ENCODE measurements at places on chromosomes 5 and 9. TPM values are rescaled to one million over a fixed set of nuclear protein-coding genes. Genes with fewer than 3 reads are reported as not detected.
A peak's percentile ranks its signal among the peaks of the same experiment; 100 is the strongest.

GRCh38 chr5:115962239-115962564, at the start of gene LVRN:
TSS of gene LVRN (plus strand) at chr5:115962475. CDS start at chr5:115962618, 143 bp downstream.
- no peak for DNase-seq

Gene FYB1
- total RNA-seq = 16.9 TPM

DNA sequence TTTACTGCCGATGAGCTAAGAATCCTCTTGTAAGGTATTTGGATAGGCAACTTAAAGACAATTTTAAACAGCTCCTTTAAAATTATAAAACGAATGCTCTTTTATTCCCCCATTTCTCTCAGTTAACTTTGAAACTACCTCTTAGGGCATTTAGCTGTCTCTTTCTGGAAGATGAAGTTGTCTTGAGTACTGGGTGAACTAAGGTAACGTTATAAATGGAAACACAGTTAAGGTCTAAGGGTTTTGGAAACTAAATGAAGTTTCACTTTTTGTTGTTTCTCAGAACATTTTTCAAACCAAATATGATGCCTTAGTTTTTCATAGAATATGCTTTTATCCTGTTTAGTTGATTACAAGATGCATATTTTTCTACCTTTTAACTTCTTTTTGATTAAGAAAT, 6.8 kb downstream of the UBE2R2 start:
- DNase-seq = no peak

- DNase-seq = no peak
These were observed 185.5 kb upstream of the OTULINL start for GRCh38 chr5:14396066-14396465.

Gene GNA14
- 2.0 TPM for total RNA-seq

DNA sequence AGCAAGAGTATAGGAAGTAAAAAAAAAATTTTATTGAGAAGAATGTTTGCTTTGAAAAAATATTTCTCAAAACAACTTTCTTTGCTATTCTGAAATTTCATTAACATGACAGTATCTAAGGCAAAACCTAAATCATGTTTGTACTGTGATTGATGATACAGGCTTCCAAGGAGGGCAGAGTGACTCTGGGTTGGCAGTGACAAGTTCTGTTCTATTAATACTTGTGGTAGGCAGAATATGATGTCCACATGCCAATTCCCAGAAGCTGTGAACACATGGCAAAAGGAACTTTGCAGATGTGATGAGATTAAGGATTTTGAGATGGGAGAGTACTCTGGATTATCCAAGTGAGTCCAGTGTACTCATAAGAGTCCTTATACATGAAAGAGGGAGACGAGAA, 16.6 kb downstream of the CCDC125 start:
- DNase-seq = no peak

DNA sequence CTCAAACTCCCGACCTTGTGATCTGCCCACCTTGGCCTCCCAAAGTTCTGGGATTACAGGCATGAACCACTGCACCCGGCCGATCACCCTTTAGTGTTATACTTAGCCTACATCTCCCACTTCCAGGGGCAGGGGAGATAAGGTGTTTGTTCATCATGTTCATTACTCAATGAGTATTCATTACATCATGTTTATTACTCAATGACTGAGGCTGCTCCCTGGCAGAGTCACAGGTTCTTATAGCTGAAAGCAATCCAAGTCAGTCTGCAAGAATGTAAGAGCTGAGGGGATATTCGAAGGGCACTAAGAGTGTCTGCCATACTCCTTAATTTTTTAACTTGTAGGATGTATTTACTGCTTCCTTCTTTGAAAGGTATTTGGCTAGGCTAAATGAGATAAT, 214.2 kb downstream of the SPATA31D1 start:
- no peak for DNase-seq

Gene TRPM3
- total RNA-seq = 0.56 TPM

Gene PURA
- total RNA-seq = 17.2 TPM

GRCh38 chr5:179060116-179061008, at the start of gene ZNF354C:
TSS of gene ZNF354C (plus strand) at chr5:179060373. CDS start at chr5:179062069, 1,696 bp downstream.
- DNase-seq = peak; percentile 84

Gene CTXN3
- not detected for total RNA-seq

GRCh38 chr5:64861281-64861680, 92.6 kb downstream of the CWC27 start:
- DNase-seq = no peak

DNA sequence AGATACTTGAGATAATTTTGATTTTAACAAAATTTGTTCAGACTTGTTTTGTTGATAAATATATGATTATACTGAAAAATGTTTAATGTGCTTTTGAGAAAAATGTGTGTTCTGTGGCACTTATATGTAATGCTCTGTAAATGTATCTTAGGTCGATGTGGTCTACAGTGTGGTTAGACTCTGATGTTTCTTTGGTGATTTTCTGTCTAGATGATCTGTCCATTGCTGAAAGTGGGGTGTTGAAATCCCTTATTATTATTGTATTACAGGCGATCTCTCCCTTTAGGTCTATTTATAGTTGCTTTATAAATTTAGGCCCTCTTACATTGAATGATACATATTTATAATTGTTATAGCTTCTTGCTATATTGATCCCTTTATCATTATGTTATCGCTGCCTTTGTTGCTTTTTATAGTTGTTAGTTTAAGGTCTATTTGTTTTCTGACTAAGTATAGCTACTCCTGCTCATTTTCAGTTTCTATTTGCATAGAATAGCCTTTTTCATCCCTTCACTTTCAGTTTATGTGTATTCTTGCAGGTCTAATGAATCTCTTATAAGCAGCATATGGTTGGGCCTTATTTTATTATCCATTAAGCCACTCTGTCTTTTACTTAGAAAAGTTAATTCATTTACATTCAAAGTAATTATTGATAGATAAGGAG, 124.3 kb downstream of the MRPS30 start:
- no peak for DNase-seq

DNA sequence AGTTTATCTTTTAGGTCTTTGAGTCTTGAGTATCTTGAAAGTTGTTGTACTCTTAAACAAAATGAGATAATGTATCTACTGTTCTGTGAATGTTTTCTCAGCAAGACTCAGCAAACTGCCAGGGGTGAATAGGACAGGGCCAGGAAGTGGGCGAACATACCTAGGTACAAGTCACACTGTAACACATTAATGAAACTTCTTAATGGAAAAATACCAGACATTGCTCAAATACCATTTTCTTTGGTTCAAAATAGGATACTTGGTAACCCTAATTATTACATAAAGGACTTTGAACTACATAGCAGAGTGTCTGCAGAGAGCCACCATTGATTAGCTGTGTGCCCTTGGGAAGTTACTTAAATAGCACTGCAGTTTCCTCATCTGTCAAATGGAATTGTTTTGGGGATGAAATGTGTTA, 197.5 kb downstream of the ARHGEF28 start:
- no peak for DNase-seq

- DNase-seq = no peak
These were observed 62.1 kb upstream of the NUDT12 start for GRCh38 chr5:103624675-103625074.

Gene CAVIN4
- total RNA-seq = not detected

DNA sequence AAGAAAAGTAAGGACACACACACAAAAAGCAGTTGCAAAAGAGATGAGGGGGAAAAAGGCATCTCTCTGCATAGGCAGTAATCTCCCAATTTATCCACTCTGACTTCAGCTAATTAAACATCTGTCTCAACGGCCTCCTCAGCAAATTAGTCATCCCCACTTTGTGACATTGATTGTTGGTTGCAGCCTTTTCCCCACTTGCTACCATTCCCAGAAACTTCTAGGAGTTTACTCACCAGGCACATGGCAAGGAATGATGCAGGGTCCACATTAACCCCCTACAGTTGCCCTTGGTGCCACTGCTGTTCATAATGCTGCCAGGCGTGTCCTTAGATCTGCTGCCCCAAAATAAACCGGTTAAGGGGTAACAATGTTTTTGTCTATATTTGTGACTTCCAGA, 174.6 kb downstream of the MAPKAP1 start:
- no peak for DNase-seq

Gene CDO1
- 8.7 TPM for total RNA-seq

- DNase-seq = no peak
These were observed 131.4 kb downstream of the CD180 start for GRCh38 chr5:67065237-67065636.

Gene PRKAA1
- 24.7 TPM for total RNA-seq

DNA sequence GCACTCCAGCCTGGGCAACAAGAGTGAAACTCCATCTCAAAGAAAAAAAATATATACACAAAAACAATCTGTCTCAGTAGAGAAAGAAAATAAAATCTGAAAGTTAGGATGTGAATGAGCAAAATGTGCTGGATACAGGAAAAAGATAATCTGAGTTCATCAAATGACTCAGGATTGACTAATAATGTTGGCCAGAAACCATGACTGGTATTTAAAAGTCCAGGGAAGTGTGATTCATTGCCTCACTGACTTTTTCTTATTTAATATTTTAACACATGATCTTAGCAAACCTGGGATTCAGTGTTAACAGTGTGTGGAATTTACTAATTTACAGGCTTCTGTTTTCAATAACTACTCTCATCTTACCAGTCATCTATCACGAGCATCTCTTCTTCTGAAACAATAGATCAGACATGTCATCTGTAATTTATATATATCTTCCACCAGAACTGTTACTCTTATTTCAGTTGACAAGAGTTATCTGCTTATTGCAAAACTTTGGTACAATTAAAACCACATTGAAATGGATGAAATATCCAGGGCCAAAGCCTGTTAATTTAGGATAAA, 256.7 kb downstream of the CDH12 start:
- DNase-seq = no peak

Gene CA9
- total RNA-seq = 11.9 TPM

DNA sequence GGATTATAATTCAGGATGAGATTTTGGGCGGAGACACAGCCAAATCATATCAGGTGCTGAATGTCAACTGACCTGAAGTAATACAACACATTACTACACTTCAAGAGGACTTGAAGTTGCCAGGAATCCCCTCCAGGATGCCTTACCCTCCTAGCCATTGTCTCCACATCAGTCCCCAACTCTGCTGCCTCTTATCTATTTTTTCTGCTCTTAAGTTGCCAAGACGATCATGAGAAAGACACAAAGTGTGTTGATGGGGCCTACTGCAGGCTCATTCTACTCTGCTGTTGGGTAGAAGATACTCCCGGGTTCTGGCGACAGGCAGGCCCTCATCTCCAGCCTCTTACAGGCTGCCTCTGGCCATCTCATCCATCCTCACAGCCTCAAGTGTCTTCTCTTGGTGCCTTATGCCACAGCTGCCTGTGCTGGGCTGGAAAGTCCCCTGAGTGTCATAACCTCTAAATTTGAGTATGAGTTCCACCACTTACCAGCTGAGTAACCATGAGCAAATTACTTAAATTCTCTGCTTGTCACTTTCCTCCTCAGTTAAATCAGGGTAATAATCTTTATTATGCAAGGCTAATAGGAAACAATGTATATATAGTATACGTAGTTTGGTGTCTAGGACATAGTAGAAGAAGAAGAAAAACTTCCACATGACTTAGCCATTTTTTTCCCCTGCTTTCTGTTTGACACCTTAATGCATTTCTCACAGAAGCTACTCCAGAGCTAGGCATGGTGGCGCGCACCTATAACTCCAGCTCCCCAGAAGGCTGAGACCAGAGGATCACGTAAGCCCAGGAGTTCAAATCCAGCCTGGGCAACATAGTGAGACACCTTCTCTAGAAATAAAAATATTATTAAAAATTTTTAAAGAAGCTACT, 73.0 kb upstream of the SNX2 start:
- DNase-seq = no peak

- no peak for DNase-seq
These were observed 211.6 kb downstream of the DTWD2 start for GRCh38 chr5:118776755-118777154.

GRCh38 chr5:32201122-32201753, 27.1 kb upstream of the GOLPH3 start:
- no peak for DNase-seq

DNA sequence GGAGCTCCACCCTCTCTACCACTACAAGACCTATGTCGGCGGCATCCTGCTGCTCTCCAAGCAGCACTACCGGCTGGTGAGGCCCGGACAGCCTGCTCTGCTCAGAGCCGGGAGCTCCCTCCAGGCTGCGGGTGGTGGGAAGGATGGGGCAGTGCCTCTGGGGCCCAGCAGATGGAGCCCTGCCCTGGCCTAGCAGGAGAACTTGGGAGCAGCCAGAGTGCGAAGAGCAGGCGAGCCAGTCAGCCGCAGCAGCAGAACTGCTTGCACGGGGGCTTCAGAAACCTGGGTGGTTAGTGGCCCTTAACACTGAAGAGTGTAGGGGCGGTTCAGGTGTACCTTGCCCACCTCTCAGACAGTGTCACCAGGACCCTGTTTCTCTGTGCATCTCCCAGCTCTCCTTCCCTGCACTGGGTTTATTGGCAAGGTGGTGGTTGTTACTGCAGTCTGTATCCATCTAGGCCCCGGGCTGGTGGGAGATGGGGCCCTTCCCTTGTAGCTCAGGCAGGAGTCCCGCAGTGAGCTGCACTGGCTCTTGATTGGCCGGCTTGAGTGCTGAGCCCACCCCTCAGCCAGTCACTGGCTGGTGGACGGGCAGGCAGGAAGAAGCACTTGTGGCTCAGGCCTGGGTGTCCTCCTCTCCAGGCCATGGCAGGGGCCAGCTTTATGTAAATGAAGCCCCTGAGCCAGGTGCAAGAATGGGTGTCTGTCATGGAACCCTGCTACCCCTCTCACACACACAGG, 7.7 kb downstream of the B4GALT7 start:
- peak; percentile 85 for DNase-seq

Gene NEUROG1
- not detected for total RNA-seq

- no peak for DNase-seq
These were observed 194.0 kb downstream of the EFNA5 start for GRCh38 chr5:107476783-107477182.

- DNase-seq = no peak
These were observed 259.1 kb downstream of the TMEM167A start for GRCh38 chr5:82817897-82818676.

DNA sequence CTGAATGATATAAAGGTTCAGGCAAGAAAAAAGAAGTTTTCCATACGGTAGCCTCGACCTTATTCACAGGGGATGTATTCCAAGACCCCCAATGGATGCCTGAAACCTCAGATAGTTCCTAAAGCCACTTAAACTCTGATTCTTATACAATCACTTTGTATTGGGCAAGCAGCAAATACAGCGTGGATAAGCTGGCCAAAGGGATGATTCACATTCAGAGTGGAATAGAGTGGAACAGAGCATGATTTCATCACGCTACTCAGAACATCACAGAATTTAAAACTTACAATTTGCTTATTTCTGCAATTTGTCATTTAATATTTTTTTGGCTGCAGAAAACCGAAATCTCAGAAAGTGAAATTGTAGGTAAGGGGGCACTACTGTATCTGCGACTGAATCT, 40.5 kb upstream of the CDH18 start:
- DNase-seq = no peak

Gene AK8
- total RNA-seq = 0.19 TPM

GRCh38 chr5:133412661-133413060, 199.7 kb downstream of the FSTL4 start:
- DNase-seq = no peak

DNA sequence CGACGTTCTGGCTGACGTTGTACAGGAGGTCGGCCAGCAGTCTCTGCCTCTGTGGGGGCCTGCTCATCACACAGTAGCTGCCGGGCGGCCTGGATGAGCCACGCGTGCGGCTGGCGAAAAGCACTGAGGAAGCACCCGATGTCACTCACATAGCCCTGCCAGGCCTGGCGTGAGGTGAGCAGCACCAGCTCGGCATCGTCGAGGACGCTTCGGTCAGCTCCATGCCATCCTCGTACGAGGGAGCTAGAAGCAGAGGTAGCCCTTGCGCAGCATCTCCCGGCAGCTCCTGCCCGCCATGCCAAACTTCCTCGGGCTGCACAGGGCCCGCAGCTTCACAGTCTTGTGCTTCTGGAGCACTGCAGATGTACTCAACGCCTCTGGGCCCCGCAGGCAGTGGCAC, 6.2 kb downstream of the NDUFB6 start:
- no peak for DNase-seq
